ENCODE measurements at places on chromosomes 6 and 20. TPM values are rescaled to one million over a fixed set of nuclear protein-coding genes. Genes with fewer than 3 reads are reported as not detected.

DDO gene
- total RNA-seq, result not detected

GRCh38 chr6:124775121-124775520, 187.1 kb upstream of the RNF217 start:
- H3K36me3 ChIP-seq, result no peaks in the 10 kb centered on the region
- no peaks in the 10 kb centered on the region for H3K4me1 ChIP-seq
- no peak overlapping the region for H3K27ac ChIP-seq
- H3K4me3 ChIP-seq, result no peak overlapping the region
- H3K27me3 ChIP-seq, result no peaks in the 10 kb centered on the region
- no peak for DNase-seq

- H3K36me3 ChIP-seq, result peaks cover 33% of the 10 kb centered on the region
- H3K27me3 ChIP-seq, result no peaks in the 10 kb centered on the region
- no peak overlapping the region for H3K4me3 ChIP-seq
- no peak overlapping the region for H3K27ac ChIP-seq
Observed at GRCh38 chr20:3326779-3327521, 80.5 kb downstream of the DNAAF9 start.

C2 gene
- 0.29 TPM for total RNA-seq

DNA sequence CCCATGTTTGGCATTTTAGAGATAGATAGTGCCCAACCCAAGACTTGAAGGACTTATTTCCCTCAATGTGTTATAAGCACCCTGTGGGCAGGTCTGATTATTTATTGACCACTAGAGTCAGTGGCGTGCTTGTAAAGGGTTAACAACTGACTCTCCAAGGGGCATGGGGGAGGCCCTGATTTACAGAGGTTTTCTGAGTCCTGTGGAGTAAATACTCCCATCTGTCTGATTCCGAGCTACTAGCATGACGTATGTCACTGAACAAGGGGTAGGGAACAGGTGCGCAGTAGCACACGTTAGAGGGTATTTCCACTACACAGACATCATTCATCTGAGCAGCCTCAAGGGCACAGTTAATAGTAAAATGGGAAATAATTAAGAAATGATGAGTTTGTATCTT, 17.4 kb upstream of the TRAM2 start:
- no peak overlapping the region for H3K27ac ChIP-seq
- H3K27me3 ChIP-seq, result no peaks in the 10 kb centered on the region
- no peaks in the 10 kb centered on the region for H3K4me1 ChIP-seq
- DNase-seq, result no peak
- no peak overlapping the region for H3K4me3 ChIP-seq

COL11A2 gene
- 1.4 TPM for total RNA-seq

Data from endodermal cell (in vitro differentiated cells).